ENCODE measurements at places on chromosomes 3 and 15.

DNA sequence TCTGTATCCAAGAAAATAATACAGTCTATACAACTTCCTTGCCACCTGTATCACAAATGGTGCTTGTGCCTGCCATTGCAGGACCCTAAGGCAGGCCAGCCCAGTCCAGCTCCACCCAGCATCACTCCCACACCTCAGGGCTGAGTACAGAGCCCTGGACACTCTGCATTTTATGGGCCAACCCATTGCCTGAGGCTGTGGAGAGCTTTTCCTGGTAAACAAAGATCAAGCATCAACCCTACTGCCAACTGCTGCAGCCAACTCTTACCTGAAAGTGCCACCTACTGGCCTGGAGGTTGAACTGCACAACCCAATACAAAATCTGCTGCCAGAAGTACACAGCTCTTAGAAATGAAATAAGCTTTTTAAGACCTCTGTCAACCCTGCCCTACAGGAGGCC, 1082.2 kb downstream of the NAALADL2 start:
- no peak for DNase-seq

DNA sequence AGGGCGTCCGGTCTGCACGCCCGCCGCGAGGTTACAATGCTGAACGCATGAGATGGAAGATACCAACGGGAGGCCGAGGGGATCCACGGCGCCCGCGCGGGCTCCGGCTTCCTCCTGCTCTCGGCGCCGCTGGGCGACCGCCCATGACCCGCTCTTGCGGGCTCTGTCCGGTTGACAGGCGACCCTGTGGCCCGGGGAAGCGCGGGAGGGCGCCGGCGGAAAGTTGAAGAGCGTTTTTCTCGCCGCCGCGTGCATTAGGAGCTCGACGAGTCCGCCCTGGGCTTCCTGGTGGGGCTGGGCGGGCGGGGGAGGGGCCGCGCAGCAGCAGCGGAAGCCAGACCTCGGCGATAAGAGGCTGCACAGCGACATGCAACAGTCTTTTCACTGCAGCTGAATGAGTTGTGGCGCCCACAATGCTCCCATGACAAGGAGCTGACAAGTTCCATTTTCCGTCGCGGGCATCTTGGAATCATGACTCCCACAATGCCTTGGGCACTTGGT, at the start of gene MBNL1:
TSS of gene MBNL1 (plus strand) at position 375 of the 501 bp plus-strand sequence. CDS start 31,265 bp downstream, outside the sequence.
- DNase-seq: peak; percentile 88

- DNase-seq: no peak
Observed at GRCh38 chr3:134029734-134030378, at the start of gene SLCO2A1. Gene SLCO2A1 (minus strand): TSS chr3:134029925. CDS start chr3:134029802, 123 bp downstream.

DNA sequence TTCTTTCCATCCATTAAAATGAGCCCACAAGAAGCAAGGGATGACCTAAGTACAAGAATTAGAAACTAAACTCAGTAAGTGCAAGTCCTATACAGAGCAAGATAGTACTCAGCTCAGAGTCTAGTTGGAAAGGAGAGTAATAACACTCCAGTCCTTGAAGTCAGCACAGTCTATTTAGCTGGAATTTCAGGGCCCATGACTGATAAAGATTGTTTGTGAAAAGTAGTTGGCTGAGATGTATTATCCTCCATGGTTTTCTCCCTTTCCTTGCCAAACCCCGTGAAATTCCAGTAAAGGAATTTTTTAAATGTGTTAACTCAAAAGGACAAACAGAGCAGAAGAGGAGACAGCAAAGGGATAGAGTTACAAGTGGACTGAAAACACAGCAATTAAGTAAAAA, 127.2 kb upstream of the STT3B start:
- no peak for DNase-seq

DNA sequence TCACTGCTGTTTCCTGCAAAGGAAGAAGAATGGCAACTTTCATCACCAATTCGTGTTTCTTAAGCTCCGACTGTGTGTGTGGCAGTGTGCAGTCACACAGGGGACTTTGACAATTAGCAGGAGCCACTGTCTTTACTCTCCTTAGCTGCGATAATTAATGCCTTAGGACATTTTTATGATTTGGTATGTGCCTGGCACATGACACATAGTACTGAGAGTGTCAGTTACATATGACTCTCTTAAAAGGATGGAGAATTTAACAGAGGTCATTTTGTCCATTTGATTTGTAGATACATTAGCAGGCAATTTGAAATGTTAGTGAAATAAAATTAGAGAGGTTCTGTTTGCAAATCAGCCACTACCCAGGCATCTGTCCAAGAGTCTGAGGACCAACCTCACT, 128.9 kb upstream of the VEPH1 start:
- DNase-seq: no peak

DNA sequence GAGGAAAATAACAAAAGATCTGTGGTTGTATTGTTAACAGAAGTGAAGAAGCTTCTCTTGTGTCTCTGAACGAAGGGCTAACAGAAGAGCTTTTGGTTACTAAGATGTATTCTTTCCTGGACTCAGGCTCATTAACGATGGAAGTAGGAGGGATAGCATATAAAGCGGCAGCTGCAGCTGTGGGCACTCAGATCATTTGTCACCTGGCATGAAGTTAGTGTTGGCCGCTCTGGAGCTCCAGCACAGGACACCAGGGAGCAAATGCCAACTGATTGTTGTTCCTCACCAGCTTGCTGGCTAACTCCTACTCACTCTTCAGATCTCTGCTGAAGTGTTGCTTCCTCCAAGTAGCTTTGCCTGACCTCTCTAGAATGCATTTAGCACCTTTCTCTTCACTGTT, 15.5 kb upstream of the SLITRK3 start:
- DNase-seq: no peak

DNA sequence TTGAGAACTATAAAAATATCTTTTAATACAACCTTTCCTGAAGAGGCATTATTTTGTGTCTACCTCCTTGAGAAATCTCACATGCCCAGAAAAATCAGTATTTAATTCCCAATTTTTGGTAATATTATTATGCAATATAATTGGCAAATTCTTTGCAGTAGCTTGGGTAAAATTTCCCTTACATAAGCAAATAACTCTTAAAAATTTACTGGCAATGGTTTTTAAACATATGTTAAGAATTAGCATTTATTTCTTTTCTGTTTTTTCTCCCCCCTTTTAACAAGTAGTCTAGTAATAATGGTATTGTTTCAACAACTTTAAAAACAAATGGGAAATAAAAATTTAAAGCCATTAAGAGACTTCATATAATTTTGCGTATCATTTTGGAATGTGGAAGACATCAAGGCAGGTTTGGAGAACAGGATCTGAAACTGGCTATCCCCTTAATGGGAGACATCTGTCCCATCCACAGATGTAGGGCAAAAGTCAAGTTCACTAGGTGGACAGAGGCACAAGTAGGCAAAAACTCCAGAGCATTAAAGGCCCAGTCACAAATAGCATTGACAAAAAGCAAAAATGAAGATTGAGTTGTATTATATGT, 89.6 kb upstream of the AADACL2 start:
- DNase-seq: no peak

DNA sequence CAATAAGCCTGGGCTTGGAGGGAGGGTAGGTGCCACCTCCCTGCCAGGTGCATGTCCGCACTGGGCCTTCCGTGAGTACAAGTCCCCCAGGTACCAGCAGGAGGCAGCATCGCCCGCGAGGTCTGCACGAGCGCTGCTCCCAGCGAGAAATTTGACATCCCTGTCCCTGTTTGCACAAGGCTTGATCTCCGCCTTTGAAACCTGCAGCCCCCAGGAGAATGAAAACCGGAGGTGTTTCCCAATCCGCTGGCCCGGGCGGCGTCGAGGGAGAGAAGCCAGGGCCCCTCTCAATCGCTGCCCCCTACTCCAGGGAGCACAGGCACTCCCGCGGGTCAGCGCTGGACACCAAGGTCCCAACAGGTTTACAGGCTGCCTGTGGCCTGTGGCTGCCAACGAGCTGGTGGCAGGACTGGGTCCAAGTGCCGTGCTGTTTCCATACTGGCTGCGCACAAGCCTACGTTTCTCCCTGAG, 961 bp downstream of the HAPLN3 start:
- DNase-seq: no peak

GRCh38 chr3:15325228-15325627, 7.2 kb downstream of the SH3BP5 start:
- DNase-seq: no peak

- DNase-seq: no peak
Observed at GRCh38 chr3:18634461-18634860, 209.3 kb upstream of the SATB1 start.

DNA sequence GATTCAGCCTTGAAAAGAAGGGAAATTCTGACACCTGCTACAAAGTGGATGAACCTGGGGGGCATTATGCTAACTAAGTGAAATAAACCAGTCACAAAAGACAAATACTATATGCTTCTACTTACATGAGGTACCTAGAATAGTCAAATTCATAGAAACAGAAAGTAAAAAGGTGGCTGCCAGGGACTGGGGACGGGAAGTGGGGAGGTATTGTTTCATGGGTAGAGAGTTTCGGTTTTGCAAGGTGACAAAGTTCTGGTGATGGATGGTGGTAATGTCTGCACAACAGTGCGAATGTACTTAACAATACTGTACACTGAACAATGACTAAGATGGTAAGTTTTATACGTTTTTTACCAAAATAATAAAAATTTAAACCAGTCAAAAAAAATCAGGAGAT, 4.8 kb downstream of the IDH2 start:
- DNase-seq: no peak

DNA sequence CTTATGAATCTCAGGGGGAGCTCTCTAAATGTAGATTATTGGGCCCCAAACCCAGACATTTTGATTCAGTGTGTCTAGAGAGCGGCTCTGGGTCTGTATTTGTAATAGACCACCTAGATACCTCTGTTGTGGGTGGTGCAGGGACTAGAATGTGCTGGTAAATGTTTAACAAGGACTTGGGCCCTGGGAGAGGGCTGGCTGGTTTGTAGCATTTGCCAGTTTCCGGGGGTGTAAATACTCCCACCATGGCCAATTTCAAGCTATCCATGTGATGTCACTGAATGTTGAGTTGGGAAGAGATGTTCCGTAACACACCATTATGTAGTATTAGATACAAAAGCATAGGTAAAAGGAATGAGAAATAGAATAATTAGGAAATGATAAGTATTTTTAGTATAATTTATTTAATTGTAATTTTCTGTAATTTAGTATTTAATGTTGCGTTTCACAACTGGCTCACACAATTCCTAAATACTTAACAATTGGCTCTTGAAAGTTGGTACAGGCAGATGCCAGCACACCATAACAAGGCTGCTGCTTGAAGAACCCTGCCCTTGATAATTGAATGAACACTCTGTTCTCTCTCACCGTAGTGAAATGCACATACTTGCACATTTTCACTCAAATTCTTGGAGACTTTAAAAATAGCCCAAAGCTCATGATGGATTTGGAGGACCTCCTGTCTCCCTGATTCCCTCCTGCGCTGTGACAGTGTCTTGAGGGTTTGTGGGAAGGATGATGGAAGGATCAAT, 359.2 kb upstream of the PROK2 start:
- no peak for DNase-seq

DNA sequence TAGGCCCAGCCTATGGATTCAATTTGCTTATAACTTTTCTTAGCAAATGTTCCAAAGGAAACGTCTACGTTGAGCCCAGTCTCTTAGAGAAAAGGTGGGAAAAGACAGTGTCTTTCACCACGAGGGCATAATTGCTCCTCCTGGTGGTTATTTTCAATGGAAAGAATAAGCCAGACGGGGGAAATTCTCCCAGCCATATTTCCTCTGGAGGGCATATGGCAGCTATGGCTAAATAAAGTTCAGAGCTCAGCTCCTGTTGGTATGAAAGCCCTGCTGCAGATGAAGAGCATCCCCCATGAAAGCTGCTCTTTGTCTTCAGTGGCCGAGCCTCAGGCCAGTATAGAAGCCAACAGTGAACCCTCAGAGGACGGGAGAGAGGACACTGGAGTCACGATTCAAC, 297.9 kb downstream of the RYR3 start:
- no peak for DNase-seq

GRCh38 chr3:72694398-72694797, 153.8 kb downstream of the SHQ1 start:
- DNase-seq: no peak

DNA sequence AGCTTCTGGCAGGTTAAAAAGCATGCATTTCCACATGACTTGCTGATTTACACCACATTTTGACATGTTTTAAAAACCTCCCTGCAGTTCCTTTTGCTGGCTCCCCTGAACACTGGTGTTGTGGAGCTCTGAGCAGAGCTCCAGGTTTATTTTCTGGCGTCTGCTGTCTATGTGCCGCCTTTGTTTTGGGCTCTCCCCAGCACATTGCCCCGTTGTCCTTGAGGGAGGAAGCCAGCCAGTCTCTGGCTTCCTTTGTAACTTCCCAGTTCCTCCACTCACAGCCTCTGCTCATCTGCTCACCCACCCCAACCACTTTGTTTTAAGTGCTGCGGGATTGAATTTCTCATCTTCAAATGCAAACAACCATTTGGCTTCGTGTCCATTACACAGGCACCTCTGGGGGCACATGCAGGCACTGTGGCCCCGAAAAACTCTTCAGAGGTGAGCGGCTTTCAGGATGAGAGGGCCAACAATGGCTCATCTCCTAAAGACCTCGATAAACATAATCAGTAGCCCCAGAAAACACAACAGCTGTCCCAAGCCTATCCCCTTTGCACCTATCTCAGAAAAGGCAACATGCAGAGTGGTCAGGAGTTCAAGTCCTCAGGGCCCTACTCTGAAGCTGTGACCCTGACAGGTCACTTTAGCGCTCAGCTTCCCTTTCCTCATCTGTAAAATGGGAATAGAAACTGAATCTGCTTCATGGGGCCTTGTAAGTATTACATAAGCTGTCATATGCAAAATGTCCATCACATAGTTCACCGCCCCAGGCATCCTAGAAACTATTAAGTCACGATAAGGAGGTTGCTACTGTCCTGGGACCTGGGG, 1.3 kb upstream of the MEF2A start:
- DNase-seq: peak; percentile 64

- DNase-seq: no peak
Observed at GRCh38 chr3:59262076-59262498, 212.3 kb upstream of the CFAP20DC start.

- no peak for DNase-seq
Observed at GRCh38 chr3:35944926-35945710, 305.8 kb downstream of the ARPP21 start.

DNA sequence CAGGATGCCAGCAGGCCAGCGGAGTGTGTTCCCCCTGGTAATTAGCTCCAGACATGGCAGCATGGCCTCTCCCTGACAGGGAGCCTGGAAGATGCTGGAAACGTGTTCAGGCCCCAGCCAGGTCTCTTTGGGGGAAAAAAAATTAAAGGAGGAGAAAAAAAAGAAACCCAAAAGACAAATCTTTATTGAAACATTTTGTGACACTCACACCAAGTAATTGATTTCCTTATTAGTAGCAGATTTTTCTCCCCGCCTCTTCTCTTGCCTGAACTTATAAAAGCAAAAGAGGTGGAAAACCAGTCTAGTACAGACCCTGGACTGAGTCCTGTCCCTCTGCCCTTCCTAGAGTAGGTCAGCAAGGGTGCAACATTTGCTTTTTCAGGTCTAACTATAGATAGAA, 42.7 kb upstream of the SMAD6 start:
- DNase-seq: no peak

- no peak for DNase-seq
Observed at GRCh38 chr3:16361087-16361486, 96.1 kb downstream of the OXNAD1 start.

Measured in right atrium auricular region (tissue), 2 donors.